ENCODE measurements at places on chromosomes 16 and 17.

DNA sequence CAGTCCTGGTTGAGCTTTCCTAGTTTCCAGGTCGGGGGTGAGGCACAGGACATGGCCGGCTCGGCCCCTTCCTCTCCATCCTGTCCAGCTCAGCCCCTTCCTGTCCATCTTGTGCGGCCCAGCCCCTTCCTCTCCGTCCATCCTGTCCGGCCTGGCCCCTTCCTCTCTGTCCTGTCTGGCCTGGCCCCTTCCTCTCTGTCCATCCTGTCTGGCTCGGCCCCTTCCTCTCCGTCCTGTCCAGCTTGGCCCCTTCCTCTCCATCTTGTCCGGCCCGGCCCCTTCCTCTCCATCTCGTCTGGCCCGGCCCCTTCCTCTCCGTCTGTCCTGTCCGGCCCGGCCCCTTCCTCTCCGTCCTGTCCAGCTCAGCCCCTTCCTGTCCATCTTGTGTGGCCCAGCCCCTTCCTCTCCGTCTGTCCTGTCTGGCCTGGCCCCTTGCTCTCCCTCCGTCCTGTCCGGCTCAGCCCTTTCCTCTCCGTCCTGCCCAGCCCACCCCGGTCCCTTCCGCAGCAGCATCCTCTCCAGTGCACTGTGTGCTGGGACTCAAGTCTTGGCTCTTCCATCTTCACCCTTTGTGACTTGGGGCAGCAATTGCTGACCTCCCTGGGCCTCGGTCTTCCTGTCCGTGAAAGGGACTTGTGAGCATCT is 5.5 kb upstream of the ZNF750 start:
- no peak for DNase-seq

- no peak for DNase-seq
Measured at GRCh38 chr16:66364117-66364958, 2.2 kb upstream of the CDH5 start.

GRCh38 chr16:12157517-12158093 is 181.1 kb downstream of the SNX29 start:
- no peak for DNase-seq

DNA sequence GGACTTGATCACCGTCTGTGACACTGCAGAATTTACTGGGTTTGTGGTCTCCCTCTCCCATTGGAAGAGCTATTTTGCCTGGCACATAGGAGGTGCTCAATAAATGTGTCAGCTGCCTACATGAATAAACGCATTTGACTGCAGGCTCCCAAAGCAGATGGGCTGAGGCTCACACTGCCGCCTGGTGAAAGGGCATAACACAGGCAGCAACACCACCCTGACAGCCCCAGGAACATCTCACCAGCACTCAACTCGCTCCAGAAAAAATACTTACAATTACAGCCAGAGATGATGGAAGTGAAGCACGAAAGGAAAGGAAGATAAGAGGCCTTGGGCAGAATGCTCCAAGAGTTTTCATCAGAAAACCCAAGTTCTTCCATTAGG is 73.9 kb downstream of the RPH3AL start:
- DNase-seq: no peak

- DNase-seq: no peak
Measured at GRCh38 chr17:6457688-6458459, 13.6 kb downstream of the PIMREG start.

- no peak for DNase-seq
Measured at GRCh38 chr16:69511651-69512050, 54.1 kb upstream of the NFAT5 start.

GRCh38 chr17:4249452-4250029 is 14.2 kb downstream of the ANKFY1 start:
- DNase-seq: no peak

GRCh38 chr17:1908699-1909309 is 79.0 kb downstream of the RPA1 start:
- peak; percentile 5 for DNase-seq

GRCh38 chr17:22090263-22090935 is 398.1 kb downstream of the KCNJ18 start:
- no peak for DNase-seq

GRCh38 chr16:80994451-80994850 is 12.2 kb downstream of the CMC2 start:
- no peak for DNase-seq

DNA sequence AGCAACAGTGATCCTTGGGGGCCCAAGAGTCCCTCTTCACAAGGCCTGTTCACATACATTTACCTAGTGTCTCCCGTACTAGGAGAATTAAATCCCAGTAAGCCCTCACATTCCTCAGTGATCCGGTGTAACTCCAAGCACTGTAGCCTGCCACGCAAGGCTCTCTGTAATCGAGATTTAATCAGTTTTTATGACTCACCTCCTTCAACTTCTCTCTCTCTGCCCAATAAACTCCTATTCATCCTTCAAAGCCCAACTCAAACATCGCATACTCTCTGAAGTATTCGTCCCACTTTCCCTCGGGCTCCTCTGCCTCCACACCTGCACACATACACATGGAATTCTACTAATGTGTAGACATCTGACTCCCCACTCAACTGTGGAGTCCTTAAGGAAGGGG is 141.8 kb downstream of the CMIP start:
- DNase-seq: no peak

GRCh38 chr17:57349541-57350247 is 93.4 kb downstream of the MSI2 start:
- no peak for DNase-seq

DNA sequence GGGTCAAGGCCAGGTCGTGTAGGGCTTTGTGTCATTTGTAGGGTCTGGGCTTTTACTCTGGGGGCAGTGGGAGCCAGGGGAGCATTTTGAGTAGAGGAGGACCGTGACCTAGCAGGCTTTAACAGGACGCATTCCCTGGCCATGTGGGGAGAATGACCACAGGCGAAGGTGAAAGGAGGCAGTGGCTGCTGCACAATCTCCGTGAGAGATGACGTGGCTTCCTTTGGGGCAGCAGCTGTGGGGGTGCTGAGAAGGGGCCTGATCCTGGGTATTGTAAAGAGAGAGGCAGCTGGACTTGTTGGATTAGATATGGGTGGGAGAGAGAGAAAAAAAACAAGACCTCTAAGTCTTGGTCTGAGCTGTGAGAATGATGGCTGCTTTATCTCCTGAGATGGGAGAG is 46.0 kb downstream of the KATNIP start:
- DNase-seq: no peak

- no peak for DNase-seq
Measured at GRCh38 chr17:74123350-74123749, 80.1 kb upstream of the RPL38 start.

DNA sequence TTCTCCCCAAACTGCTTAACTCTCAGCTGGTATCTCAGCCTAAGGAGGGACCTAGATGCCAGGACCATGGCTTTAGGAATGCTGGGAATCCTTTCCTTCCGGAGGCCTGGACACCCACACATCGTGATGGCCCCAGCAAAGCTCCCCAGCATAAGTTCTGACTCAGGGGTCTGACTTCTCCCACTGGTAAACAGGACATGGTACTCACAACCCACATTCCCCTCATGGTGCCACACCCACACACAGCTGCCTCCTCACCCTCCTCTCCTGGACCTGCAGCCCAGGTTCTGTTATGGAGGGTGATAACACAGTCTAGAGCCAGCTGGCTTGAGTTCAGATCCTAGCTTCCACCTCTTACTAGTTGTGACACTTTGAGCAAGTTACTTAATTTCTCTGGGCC is 719 bp upstream of the RNF227 start:
- DNase-seq: no peak

DNA sequence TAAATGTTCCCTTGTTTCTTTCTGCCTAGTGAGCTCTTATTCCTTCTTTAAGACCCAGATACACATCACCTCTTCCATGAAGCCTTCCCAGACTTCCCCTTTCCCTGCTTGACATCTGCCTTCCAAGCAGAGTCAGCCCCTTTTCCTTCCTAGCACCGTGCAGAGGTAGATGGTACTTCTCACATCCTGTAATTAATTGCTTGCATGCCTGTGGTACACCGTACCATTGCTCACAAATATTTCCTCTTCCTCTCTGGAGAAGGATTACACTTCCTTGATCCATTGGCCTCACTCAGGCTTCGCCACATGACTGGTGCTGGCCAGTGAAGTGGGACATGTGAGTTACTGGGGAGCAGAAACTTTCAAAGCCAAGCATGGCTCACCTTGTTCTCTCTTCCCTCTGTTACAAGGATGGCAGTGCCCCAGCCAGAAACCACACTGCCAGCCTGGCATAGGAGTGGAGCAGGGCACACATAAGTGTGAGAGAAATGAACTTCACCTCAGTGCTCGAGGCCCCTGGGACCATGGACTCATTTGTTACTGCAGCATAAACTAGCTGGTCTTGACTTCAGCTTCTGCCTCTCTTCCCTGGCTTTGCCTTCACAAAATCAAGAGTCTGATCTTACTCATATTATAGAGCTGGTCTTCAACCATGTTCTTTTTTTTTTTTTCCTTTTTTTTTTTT is 44.0 kb downstream of the SOST start:
- no peak for DNase-seq

- no peak for DNase-seq
Measured at GRCh38 chr17:32970281-32970680, 21.4 kb upstream of the SPACA3 start.

DNA sequence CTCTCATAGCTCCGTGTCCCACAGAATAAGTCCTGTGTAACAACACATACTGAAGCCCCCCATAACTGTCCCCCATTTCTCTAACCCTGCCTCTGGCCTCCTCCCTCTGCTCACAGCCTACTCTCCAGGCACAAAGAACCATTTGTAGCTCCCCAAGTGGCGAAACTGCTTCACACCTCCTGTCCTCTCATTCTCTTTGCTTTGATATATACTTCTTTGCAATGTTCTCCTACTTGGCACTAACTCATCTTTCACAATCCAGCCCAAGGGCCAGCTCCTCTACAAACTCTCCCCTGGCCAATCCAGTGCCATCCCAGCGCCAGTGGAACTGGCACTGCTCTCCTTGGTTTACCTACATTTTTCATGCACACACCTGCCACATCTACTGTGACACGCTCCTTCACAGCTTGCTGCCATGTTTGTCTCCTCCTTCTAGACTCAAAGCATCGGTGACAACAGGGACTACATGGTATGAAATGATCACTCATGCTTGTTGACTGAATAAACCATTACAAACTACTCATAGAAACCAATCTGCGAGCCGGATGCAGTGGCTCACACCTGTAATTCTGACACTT is 12.8 kb downstream of the CYTH1 start:
- DNase-seq: no peak

- DNase-seq: no peak
Measured at GRCh38 chr16:74455619-74456289, 34.5 kb upstream of the CLEC18B start.

GRCh38 chr17:55495239-55495638 is 16.0 kb downstream of the SMIM36 start:
- DNase-seq: no peak

GRCh38 chr17:77444628-77444983 is 303.8 kb downstream of the SEC14L1 start:
- DNase-seq: no peak

GRCh38 chr17:35519439-35519838 is 18.0 kb downstream of the SLFN12L start:
- no peak for DNase-seq

DNA sequence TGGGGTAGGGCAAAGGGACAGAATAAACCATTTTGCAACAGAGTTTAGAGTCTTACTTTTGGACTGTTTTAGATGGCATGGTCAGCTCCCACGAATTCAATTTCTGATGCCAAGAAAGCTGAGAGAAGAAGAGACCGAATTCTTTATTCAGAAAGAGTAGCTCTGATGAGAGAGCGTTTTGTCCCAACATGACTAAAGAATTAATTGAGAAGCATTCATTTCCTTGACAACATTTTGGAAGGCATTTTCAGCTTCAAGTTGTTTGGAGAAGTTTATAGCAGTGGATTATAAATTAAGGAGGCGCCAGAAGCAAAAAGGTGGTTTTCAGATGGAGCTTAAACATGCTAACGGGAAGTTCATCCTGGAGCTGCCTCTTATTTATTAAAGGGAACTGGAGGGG is 12.2 kb downstream of the GAN start:
- no peak for DNase-seq

DNA sequence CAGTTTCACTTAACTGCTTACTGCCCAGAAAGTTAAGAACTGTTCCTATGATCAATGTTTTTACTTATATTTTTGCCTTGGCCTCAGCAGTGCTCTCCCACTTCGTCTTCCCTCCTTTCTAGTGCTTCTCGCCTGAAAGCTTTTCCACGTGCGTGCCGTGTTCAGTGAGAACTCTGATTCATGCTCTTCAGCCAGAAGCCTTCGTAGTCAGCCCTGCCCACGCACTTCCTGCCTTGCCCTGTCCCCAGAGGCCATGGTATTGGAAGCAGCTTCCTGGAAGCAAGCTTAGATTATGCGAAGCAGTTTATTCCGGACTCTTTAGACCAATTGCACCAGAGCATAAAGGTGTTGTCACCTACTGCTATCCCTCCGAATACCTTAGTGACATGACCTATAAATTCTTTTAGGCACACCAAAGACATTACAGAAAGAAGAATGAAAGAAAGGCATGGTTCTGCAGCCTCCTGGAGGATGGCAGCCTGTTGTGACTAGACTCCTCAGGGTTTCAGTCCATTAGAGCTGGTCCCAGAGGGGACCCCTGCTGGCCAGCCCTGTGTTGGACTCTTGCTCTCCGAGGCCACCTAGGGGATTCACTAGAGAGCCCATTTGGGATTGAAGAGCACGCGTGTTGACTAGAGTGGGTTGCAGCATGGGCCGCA is 105.2 kb downstream of the RPTOR start:
- DNase-seq: peak; percentile 77

- no peak for DNase-seq
Measured at GRCh38 chr17:82007495-82008257, 15.0 kb downstream of the CENPX start.

DNA sequence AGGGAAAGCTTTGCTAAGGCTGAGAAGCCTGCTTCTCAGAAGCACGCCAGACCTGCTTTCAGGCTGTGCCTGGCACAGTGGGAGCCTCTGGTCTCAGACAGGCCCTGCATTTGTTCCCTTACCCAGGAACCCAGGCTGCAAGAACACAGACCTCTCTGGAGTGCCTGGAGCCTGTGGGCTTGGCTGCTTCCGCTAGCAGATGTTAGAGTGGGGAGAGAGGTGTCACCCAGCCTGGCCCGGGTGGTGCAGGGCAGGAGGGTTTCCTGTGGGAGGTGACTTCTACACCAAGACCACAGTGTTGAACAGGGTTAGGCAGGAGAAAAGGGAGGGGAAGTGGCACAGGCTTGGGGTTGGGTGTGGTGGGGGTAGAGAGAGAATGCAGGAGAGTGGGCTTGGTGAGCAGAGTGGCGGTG is 35.8 kb upstream of the ADGRG1 start:
- DNase-seq: peak; percentile 61

GRCh38 chr17:33371377-33371776 is 78.3 kb upstream of the ASIC2 start:
- no peak for DNase-seq
